Adipocyte (in vitro differentiated cells): ENCODE measurements at places on chromosomes 13 and 19.

GRCh38 chr13:18943273-18943672 is 238.4 kb downstream of the TUBA3C start:
- DNase-seq: no peak

DNA sequence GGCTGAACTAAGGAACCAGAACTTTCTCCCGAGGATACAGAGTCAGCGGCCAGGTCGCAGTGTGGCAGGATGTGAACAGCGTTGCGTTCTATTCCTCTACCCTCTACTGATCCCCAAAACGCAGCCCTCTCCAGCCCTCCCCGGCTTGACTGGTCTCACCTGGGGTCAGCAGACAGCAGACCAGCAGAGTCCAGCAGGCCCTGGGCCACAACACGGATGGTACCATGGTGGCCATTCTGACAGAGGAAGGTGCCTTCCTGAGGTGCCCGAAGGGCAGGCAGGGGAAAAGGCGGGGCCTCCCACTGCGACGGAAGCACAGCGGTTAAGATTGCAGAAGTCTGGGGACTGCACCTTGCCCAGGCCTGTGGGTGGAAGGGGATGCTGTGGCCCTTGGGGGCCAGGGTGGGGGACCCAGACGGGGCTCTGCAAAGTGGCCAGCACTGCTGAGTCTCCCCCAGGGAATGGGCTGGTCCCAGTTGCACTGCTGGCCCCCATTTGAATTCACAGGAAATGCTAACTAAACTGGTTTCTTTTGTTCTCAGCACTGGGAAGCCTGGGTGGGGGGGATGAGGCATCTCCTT is at the start of gene ICAM3:
ICAM3 (minus strand) TSS at position 245 of the 581 bp plus-strand sequence; CDS start at position 235, 10 bp downstream.
- DNase-seq: no peak

GRCh38 chr13:111663953-111664421 is 343.5 kb downstream of the TEX29 start:
- no peak for DNase-seq

DNA sequence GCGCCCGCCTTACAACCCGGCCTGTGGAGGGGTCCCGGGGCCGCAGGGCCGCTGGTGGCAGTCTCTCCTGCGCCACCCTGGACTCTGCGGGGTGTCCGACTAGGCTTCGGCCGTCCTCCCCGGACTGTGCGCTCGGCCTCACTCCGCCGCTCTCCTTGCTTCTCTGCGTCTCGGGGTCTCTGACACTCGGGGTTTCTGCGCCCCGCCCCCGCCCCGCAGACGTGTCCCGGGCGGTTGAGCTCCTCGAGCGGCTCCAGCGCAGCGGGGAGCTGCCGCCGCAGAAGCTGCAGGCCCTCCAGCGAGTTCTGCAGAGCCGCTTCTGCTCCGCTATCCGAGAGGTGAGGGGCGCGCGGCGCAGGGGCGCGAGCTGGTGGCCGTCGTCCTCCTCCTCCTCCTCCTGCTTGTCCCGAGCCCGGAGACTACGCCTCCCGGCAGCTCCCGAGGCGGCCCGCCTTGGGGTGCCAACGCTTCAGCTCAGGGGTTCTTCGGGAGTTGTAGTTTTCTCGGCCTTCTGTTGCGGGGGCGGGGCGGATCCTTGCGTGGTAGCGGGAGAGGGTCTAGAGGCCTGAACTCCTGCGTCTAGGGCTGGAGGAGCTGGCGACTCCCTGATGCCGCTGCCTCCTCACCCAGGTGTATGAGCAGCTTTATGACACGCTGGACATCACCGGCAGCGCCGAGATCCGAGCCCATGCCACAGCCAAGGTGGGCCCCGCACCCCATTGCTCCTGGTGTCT is 627 bp downstream of the LIN7B start:
- peak; percentile 76 for DNase-seq

DNA sequence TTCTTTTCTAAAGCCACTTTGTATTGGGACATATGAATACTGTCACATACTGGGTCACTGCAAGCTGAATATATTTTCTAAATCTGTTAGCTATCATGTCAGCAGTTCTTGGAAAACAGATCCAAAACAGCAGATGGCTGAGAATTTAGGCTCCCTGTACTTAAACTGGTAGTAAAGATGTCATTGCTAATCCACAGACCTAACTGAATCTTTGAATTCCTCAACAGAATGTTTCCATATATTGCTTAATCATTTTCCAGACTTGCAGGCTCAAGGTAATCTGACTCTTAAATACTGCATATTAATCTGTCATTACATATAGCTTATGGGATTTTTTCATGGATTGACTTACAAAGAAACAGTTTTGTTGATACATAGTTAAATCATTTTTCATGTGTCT is 639.0 kb upstream of the KLHL1 start:
- DNase-seq: peak; percentile 15

DNA sequence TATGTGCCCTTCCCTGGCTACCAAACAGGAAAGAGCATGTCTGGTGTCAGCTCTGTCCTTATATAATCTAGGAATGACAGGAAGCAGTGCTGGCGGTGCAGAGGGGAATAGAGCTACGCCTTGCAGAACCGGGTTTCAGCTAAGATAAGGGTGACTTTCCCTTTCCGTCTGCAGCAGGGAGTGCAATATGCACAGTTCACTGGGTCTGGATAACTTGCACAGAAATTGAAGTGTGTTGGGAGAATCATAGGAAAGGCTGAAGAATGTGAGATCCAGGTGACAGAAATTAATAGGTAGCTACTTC is 90.0 kb upstream of the TSHZ3 start:
- DNase-seq: no peak

DNA sequence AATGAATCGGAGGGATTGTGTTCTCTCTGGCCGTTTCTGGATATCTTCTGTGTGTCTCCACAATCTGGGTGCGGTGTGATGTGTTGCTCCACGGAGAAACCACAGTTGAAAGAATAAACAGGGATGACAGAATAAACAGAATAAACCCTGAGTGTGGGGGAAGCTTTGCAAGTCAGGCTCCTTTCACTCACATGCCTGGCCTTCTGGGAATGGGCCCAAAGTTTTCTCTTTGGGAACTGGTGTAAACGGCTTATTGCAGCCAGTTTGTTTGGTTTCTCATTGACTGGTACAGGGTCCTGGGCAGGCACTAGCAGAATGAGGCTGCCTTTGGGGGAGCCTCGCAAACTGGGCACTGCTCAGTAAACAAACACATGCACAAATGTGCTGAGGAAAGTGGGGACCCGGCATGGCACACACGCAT is 324.7 kb downstream of the DLEU7 start:
- DNase-seq: no peak

DNA sequence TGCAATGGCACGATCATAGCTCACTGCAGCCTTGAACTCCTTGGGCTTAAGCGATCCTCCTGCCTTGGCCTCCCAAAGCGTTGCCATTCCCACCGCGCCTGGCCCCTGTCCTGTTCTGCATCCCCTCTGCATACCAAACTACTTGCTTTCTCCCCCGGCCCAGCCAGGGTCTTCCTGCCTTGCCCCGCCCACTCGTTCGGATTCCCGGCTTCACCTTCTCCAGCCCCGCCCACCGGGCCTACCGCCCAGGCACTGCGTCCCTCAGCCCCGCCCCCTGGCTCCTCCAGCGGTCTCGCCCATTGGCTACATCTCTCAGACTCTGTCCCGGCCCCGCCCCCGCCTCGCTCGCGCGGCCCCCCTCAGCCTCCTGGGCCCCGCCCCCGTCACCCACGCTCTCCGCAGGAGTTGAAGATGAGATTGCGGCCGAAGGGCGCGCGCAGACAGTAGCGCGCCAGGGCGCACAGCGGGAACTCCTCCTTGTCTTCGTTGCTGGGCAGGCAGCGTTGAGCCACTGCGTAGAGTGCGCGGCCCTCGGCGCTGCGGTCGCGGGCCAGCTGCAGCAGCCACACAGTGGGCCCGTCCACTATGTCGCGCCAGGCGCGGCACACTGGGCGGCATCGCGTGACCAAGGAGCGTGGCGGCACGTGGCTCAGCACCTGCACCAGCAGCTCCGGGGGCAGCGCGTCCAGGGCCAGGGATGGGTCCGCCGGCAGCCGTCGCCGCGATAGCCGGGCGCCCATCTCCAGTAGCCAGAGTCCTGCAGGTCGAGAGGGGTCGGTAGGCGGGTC is 19.0 kb downstream of the MRPS12 start:
- peak; percentile 46 for DNase-seq

DNA sequence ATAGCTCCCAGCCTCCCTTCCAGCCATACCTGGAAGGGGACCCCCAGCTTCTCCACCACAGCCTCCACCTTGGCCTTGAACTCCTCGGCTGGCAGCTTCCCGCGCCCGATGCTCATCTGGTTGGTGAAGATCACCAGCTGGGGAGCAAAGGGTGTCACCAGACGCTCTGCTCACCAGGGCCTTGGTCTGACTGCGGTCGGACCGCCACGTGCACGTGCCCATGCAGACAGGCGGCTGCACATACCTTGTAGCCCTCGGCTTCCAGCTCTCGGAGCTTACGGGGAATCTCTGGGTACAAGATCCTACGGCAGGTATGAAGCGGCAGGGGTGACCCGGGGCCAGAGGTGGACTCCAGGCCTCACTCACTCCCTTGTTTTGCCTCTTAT is 3.4 kb downstream of the PNKP start:
- no peak for DNase-seq

DNA sequence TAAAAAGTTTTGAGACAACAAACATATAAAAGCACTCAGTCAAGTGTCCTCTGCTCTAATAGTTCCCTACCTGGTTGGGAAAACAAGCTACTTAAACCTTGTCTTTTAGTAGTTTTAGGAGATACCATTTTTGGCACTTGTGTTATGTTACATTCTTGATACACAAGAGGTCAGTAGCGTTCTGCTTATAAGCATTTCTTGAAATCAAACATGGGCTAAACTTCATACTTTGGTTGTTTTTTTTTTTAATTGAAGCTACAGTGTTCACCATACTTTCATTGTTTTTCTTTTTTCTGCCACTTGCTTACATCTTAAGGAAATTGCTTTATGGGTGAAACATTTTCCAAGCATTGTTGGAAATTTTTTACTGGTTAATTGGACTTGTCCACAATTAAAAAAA is 12.9 kb downstream of the NHLRC3 start:
- peak; percentile 77 for DNase-seq
